ENCODE measurements at places on chromosomes 7 and 10.
A peak's percentile ranks its signal among the peaks of the same experiment; 100 is the strongest.

GRCh38 chr7:105306298-105306748, 82.4 kb downstream of the SRPK2 start:
- no peak for DNase-seq

DNA sequence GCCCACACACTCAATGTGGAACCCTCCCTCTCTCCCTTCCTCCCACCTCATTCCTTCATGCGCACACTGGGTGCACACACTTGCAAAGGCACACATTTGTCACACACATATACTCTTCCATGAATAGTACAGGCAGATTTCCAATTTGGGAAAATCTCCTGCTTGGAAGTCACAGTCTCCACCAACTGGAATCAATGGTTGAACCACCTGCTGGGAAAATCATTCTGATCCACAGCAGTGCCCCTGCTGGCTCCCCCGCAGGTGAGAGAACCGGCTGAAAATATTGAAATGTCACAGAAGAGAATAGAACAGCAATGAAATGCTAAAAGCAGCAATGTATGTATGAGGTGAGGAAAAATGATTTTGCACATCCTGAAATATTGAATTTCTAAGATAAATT, 232.7 kb downstream of the ADAM12 start:
- no peak for DNase-seq

GRCh38 chr7:33276325-33276724, 147.0 kb downstream of the BBS9 start:
- no peak for DNase-seq

DNA sequence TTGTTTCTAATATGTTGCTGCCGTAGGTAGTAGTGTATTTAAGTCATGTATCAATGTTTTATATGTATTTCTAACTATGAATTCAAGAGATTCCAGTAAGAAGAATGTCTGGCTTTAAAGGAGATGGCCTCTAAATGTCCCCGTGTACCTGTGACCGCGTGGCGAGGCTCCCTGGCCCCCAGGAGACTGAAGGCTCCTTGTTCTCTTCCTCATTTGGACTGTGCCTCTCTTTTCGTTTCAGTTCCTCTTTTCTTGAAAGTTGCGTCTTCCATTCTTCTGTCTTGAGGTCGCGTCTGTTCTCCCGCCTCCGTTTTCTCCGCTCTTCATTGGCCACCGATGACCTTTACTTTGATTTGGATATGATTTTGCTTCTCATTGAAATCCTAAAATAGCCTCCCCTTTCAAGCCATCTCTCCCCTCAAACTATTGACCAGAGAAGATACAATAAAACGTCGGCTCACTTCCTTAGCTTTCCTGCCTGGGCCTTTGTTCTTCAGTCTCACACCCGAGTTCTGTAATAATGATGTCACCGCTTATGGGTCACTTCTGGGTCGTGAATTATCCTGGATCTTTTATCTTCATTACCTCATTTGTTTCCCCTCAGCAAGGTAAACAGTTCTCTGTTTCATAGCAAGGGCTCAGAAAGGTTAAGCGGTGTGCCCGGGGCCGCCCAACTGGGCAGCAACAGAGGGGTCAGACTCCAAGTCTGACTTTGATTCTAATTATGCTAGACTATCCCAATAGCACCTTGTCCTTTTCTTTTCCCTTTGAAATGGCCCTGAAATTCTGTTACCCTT, 28.7 kb downstream of the WIPI2 start:
- peak; percentile 30 for DNase-seq

GRCh38 chr10:930625-931325, 730 bp downstream of the LARP4B start:
- peak; percentile 57 for DNase-seq

GRCh38 chr7:101081432-101081831, 3.8 kb upstream of the TRIM56 start:
- no peak for DNase-seq

- DNase-seq: no peak
Measured at GRCh38 chr10:113384181-113384580, 168.7 kb upstream of the HABP2 start.

GRCh38 chr7:832968-833424, 720 bp downstream of the SUN1 start:
- DNase-seq: no peak

DNA sequence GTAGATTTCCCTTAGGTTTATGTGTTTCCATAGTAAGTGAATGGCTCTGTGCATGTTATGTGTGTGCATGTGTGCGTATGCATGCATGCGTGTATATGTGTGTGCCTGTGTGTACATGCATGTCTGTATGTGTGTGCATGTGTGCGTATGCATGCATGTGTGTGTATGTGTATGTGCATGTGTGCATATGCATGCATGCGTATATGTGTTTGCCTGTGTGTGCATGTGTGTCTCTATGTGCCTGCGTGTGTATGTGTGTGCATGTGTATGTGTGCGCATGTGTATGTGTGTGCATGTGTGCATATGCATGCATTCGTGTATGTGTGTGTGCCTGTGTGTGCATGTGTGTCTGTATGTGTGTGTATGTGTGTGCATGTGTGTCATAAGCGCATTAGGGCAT, 98.8 kb upstream of the AGBL3 start:
- DNase-seq: no peak

DNA sequence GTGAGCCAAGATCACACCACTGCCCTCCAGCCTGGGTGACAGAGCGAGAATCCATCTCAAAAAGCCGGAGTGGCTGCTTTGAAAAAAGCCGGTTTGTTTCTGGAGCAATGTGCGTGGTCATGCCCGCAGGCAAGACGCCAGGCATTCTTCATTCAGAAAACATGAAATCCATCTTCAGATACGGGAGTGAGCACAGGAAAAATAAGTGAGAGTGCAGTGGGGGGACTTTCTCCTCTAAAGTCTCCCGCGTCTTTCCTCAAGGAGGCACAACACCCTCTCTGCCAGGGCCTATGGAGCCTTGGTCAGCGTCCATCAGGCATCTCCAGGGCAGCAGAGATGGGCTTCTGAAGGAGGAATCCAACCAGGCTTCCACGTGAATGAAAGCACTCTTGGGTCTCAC, 62.3 kb upstream of the DGKI start:
- peak; percentile 60 for DNase-seq

DNA sequence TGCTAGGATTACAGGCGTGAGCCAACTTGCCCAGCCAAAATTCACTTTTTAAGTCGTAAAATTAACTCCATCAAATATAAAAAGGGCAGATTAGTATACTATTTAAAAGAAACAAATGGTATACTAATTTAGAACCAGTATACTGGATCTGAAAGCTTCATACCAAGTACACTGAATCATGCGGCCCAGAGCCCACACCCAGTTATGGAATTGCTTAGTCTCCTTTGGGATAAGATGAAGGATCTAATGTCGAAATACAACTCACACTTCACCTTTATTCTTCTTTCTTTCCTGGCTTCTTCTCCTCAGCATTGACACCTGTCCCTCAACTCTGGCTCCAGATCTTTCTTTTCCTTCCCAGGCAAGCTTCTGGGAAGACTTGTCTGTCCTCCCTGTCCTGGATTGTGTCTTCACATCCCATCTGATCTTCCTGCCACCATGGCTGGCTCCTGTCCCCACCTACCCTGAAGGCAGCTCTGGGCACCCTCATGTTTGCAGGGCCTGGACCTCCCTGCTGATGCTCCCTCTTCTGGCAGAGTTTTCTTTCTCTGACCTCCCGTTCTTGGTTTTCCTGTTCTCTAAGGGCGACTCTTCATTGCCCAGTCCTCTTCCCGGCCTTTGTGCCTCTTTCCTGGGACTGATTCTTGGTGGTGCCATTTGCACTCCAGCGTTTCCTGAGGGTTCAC, 57.8 kb upstream of the CTBP2 start:
- no peak for DNase-seq

DNA sequence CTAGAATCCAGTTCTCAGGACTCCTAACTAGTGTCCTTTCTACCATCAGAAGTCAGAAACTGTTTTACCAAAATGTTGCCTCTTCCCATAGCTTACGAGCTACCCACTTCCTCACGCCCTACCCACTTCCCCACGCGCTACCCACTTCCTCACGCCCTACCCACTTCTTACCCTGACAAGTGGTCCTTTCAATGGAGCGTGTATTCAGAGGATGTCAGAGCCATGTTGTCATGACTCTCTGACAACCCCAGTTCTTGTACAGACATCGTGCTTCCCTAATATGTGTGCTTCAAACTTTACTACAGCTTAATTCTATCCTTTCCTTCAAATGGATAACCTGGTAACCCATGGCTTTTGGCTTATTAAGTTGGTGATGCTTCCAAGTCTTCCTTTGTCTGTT, 84.8 kb upstream of the PHF14 start:
- DNase-seq: no peak

GRCh38 chr7:17985473-17986239, 42.0 kb downstream of the PRPS1L1 start:
- no peak for DNase-seq

DNA sequence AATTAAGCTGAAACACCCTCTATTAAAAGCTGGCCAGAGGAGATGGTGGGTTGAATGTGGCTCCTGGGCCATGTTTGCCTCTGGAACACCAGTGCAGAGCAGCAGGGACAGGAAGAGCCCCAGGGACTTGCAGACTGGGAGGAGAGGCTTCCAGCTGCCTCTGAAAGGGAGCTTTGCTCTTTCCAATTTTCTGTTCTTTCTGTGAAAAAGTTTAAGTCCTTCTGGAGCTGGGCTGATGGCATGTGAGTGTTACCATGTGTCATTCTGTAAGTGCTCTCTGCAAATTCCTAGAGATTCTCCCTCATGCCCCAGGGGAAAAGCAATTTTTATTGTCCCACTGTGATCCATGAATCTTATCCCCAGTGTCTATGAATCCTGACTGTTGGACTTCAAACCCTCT, 112.8 kb upstream of the LANCL2 start:
- no peak for DNase-seq

- no peak for DNase-seq
Measured at GRCh38 chr10:96984541-96985131, 152.5 kb downstream of the LCOR start.

DNA sequence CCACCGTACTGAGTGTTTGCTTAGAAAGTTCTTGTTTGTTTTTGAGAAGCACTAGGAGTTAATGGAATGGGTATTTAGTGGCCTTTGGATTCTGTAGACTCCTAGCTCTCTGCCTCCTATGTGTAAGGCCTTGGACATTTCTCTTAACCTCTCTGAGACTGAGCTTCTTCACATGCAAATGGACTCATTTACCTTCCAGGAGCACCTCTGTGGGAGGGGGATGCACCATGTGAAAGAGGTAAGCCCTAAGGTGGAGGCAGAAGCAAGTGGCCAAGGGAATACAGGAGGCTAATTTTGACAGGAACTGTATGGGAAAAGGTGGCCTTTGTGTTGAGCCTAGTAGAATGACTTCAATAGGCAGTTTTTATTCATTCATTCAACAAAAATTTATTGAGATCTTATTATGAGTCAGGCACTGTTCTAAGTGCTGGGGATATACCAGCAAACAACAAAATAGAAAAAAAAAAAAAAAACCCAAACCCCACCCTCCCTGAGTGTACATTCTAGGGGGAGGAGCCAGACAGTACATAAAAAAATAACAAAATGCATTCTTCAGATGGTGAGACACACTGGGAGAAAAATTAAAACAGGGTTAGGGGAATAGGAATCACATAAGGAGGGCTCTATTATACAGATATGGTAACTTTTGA, 9.2 kb upstream of the EPHA1 start:
- DNase-seq: no peak

- no peak for DNase-seq
Measured at GRCh38 chr7:15508258-15508657, 53.6 kb downstream of the AGMO start.

DNA sequence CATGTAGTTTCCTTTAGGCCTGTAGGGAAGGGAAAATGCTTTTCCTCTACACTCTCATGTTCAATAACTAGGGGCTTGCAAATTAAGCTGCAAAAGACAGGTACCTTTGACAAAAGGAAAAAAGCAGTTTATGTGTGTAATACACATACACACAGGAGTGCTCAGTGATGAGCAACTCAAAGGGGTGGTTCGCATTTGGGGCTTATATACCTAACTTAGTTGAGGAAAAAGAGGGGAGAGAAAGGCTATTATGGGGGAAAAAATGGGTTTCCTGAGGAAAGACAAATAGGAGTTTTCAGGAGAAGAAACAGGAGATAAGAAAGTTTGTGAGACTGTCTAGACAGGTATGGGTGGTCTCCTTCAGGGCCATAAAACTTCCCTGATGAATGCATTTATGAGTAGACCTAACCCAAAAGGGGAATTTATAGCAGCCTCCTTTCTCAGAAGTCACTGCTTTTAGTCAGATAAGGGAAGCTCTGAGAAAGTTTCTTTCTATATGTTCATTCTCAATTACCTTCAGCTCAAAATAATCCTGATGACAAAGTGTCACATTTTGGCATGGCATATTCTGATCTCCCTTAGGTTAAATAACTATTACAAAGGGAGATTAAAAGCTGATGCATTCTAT, 55.2 kb upstream of the EZH2 start:
- no peak for DNase-seq

DNA sequence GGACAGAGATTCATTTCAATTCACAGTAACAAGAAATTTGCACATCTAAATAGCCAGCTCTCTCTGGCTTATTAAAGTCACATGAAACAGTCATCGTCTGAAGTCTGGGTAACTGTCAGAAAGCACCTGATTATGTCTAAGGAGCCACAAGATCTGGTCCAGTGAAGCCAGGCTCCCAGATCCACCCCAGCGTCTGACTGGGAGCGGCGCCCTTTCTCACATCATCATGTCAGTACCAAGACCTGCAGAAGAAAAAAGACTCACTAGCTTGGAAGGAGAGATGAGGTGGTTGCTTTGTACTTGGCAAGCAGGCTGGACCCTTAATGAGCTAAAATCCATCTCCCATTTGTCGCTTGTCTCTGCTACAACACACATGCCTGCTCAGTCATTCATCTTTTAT, 58.4 kb downstream of the VOPP1 start:
- no peak for DNase-seq

DNA sequence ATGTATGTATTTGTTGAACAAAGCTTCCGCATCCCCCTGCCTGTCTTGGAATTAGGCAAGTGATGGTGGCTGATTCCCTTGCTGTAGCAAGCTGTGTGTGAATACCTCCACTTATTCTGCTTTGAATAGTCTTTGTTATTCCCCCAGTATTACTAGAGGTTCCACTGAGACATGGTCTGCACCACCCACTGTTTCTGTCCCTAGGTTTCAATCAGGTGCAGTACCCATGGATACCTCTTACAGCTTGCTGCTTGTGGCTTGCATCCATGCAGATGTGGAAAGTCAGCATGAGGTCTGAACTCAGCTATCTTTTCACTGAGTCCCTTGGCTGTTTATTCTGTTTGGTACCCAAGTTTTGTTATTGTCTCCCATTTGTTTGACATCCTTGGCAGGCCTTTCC, 447.4 kb downstream of the GRM8 start:
- DNase-seq: no peak

Data from left ventricle myocardium superior (tissue), 1 donor.